ENCODE measurements at places on chromosomes 4 and X.
A peak's percentile ranks its signal among the peaks of the same experiment; 100 is the strongest.

GRCh38 chr4:47484168-47484567 is 907 bp upstream of the ATP10D start:
- no peak for DNase-seq

DNA sequence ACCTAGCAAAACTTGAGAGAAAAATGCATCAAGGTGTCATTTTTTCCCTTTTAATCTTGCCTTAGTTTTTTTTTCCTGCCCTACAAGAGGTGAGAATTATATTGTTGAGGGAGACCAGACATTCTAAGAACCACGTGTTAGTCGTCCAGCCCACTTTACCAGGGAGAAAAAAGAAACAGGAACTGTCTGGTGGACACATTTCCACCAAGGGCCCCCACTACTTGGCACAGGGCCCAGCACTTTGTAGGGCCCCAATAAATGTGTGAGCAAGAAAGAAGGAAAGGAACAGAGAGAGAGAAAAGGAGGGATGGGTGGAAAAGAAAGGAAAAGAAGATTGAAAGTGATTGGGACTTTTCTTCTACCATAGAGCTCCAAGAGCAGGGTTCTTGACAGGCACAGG is 3.9 kb upstream of the EGFL6 start:
- DNase-seq: peak; percentile 2

GRCh38 chrX:85111347-85111746 is 107.7 kb downstream of the APOOL start:
- peak; percentile 10 for DNase-seq

DNA sequence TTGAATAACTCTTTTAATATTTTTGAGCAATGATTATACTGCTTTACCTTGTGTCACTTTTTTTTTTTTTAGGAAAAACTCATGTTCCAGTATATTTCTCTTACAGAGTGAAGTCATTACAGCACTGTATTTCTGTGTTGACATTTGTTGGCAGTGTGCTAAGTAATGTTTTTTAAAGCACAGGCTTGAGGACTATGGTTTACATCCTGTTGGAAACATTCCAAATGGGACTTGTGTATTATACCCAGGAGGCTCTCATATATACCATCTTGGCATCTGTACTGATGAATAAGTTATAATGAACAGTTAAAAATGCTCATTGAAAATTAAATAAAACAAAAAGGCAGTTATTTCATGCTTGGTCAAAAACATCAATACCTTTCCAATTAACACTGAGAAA is 33.8 kb downstream of the CEP44 start:
- DNase-seq: no peak

DNA sequence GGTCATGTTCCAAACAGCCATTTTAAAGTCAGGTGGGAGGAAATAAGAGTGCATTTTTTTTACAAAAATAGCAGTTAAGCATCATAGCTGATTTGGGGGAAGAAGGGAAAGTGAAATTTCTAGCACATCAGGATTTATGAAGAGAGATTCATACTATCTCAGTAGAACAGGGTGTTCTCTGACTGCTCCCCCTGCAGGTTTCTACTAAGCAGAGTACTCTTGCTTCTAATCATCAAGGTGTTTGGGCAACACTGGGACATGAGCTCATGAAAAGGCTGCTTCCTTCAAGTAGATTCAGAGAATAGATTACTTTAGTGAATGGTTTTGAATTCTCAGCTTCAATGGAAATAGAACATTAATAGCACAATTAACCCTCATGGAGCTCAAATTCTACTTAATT is 591.4 kb upstream of the PCDH10 start:
- no peak for DNase-seq

DNA sequence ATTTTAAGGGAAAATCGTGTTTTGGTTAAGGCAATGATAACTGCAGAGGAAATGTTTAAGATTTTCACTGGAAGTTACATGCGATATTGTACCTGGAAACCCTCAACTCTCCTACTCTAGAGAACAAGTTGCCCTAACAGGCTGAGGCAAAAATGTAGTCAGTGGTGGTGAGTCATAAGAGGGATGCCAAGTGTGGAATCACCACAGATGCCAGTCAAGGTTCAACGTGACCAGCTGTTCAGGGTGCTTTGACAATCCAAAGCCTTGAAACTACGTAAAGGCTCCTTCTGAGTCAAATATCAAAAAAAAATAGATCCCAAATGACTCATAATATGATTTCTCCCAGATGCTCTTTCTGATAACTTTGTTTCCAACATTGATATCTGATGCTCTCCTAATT is 77.9 kb upstream of the AFF2 start:
- DNase-seq: no peak

DNA sequence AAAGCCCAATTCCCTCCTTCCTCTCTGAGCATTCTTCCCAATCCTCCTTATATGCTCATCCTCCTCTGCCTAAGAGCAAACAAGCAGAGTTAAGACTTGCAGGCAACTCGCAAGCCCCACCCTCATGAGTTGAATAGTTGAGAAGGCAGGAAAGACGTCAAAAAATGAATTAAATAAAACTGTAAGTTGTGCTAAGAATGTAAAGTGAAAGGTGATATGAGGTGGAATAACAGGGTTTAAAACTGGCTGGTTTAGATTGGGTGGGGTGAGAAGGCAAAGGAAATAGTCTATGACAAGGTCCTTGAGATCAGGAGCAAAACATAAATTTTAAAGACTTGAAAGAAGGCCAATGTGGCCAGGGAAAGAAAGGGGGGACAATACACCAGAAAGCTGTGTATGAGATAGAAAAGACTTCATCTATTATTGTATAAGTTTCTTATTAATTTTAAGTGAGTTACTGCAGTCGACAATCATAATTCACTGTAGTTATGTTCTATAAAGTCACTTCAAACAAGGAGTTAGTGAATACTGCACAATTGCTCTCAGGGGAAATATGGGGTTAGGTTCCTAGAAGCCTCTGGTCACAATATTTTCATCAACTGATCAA is 124.9 kb downstream of the RELL1 start:
- DNase-seq: no peak

- DNase-seq: no peak
Observed at GRCh38 chrX:69014200-69014599, 151.1 kb downstream of the PJA1 start.

GRCh38 chrX:133189195-133189594 is 29.0 kb downstream of the TFDP3 start:
- DNase-seq: no peak

GRCh38 chr4:159400558-159401225 is 297.8 kb downstream of the RAPGEF2 start:
- DNase-seq: peak; percentile 3

DNA sequence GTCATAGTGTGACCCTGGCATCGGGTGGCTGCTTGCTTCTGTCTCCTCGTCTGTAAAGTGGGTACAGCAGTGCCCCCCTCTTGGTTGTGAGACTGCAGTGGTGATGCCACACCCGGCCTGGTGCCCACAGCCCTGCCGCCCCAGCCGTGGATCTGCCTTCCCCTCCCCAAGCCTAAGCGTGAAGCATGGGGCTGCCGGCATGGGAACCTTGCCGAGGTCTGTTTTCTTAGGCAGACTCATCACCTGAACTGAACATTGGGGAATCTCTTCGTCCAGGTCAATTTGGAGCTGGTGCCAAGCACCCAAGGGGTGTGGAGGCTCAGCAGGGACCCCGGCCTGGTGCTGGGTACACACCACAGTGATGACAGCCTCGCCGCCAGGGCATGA is 108.4 kb downstream of the PSAPL1 start:
- no peak for DNase-seq

DNA sequence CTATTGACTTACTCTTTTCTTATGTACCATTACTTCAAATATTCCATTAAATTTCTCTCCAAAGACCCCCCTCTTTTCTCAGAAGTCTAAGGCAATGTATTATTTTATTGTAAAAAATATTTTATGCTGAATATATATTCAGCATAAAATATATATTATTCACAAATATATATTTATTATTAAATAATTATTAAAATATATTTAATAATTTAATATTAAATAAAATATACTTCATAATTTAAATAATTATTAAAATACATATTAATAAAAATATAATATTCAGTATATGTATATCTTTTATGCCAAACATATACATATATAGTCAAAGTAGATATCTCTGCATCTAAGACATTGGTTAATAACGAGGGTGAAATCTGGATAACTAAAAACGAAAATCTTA is 418.4 kb downstream of the GASK1B start:
- no peak for DNase-seq

DNA sequence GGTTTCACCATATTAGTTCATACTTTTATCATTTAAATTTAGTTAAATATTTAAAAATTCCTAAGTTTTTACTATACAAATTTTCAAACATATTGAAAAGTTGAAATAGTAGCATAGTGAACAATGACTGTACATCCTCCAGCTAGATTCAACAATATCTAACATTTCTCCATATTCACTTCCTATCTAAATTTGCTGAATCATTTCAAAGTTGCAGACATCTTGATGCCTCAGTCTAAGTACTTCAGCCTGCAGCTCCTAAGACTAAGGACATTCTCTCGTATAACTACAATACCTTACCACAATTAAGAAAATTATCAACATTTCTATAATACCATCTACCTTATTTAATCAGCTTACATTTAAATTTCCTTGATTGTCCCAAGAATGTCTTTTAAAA is 132.7 kb downstream of the TMEM164 start:
- peak; percentile 31 for DNase-seq

DNA sequence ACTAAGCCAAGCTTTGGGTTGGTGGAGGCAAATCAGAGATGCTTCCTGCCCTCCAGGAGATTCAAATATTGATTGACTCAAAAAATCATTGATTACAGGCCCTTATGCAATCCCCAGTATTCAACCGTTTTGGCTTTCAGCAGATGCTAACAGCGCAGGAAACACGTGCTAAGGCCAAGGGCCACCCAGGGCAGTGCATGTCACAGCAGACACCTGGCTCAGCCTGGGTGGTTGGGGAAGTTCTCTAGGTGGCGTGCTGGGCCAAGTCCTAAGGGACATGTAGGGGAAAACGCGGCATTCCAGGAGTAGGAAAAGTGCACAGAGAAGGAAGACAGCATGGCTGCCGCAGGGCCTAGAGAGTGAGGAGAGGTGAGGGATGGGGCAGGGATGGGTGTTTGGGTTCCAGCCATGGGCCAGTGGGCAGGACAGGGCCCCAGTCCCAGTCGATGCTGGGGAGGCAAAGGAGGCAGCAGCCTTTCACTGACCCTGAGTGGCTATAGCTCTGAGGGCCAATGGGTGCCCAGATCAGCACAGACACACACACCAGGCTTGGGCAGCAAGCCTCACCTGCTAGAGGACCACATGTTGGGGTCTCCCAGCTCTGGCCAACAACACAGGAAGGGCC is 239.1 kb downstream of the EVC2 start:
- no peak for DNase-seq

DNA sequence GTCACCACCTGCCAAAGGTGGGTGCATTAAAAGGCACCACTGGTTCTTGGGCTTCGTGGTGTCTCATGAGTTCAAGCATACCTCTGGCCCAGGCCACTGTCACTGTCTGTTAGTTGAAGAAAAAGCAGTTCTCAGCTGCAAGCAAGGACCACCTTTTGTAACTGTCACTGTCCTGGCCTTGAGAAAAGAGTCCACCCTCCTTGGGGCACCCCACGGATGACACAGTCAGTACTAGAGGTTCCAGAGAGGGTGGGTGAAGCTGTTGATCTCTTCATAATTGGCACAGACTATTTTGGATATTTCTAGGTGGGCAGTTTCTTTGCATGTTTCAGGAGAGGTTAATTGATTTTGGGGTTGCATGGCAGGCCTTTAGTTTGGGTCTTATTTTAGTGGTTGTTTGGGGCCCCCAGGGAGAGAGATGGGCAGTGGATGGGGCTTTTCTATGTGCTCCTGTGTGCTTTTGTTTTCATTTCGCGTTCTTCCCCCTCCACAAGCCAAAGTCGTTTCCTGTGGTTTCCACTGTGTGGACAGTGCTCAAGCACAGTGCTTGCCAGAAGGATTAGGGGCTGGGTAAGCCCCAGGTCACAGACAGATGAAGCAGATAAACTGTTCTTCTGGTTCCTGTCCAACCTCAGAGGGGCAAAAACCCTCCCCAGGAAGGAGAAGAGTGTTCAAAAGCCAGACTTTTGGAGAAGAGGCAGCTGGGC is 156.2 kb upstream of the PPP1R2C start:
- peak; percentile 89 for DNase-seq

GRCh38 chr4:1576961-1577821 is 106.9 kb downstream of the FAM53A start:
- no peak for DNase-seq

GRCh38 chr4:168720396-168720900 is 223.6 kb downstream of the PALLD start:
- DNase-seq: no peak

- DNase-seq: peak; percentile 80
Observed at GRCh38 chr4:153156263-153156662, 48.0 kb upstream of the TRIM2 start.

DNA sequence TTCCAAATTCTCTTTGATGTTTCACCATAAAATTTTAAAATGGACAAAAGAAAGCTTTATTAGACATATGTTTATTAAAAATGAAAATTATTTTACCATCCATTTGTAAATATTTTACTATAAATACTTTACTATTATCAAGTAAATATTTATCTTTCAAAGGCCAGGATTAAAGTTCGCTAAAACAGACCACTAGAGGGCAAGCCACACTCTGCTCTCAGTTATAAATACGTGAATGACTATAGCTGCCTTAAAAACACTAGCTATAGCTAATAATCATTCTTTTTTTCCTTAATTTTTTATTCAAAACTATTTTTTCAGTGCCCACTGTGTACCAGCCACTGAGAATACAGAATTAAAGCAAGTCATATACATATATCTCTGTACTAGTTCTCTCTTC is 38.6 kb downstream of the UNC5C start:
- DNase-seq: peak; percentile 26

GRCh38 chr4:136690360-136690759 is 841.9 kb downstream of the PCDH18 start:
- DNase-seq: no peak

GRCh38 chr4:129565214-129565613 is 469.3 kb downstream of the C4orf33 start:
- no peak for DNase-seq

DNA sequence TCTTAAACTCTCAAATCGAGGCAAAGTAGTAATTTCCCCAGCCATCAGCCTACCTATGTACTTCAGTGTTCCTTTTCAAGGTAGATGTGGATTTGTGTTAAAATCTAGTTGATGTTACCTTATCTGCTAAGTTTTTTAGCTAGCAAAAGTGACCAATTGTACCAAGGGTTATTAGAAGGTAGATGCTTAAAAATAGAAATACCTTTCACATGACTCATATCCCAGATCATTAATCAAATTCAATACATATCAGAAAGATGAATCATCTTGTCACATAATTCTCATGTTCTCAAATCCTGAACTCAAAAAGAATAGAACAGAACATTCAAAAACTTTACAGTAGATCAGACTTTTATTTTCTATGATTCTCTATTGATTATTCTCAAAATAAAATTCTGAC is 3.5 kb downstream of the ENAM start:
- no peak for DNase-seq

DNA sequence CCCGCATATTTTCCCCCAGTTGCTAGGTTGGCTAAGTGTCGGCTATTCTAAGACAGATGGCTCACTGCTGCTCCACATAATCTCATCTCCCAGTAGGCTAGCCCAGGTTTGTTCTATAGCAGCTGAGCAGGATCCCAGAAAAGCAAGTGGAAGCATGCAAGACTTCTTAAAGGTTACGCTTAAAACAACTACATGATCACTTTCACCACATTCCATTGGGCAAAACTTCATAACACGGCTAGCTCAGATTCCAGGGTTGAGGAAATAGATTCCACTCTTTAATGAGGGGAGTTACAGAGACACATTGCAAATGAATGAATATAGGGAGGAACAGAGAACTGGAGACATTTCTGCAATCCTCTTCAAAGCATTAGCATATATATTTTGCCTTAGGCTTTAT is 12.9 kb upstream of the RAB33B start:
- DNase-seq: no peak

All from NB4 (cell line).